ENCODE measurements at places on chromosomes 6 and 20. TPM values are rescaled to one million over a fixed set of nuclear protein-coding genes. Genes with fewer than 3 reads are reported as not detected.

DNA sequence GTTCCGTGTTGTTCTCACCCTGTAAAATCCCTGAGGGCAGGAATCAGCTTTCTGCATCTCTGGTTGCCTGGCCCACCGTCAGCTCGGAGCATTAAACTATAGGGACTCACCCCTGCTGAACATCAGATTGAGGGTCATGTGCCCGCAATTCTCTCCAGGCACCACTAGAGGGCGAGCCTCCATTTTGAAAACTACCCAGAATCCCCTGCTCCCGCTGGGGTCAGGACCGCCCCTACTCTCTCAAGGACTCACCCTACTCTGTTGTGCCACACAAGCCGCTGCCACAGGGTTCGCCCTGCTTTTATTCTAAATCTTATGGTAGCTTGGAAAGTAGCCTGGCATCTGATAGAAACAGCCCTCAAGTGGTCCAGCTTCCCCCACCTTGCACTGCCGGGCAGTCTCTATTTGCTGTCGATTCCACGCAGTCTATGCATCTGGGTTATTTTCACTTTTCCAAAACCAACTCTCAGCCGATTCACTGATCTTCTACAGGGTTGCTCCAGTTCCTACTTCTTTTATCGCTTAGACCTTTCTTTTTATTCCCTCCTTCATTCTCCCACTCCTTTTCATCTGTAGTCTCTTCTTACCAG is 244.1 kb upstream of the QKI start:
- no peak overlapping the region for H3K27ac ChIP-seq
- no peaks in the 10 kb centered on the region for H3K27me3 ChIP-seq
- no peak overlapping the region for H3K4me3 ChIP-seq
- no peak for DNase-seq
- H3K4me1 ChIP-seq = no peaks in the 10 kb centered on the region
- no peaks in the 10 kb centered on the region for H3K36me3 ChIP-seq

GRCh38 chr20:51584116-51584515 is 41.6 kb upstream of the NFATC2 start:
- no peaks in the 10 kb centered on the region for H3K4me1 ChIP-seq
- H3K27me3 ChIP-seq = no peaks in the 10 kb centered on the region
- DNase-seq = no peak
- no peak overlapping the region for H3K27ac ChIP-seq
- no peaks in the 10 kb centered on the region for H3K36me3 ChIP-seq
- H3K4me3 ChIP-seq = no peak overlapping the region

GRCh38 chr6:7894262-7895124 is 16.1 kb downstream of the TXNDC5 start:
- H3K27me3 ChIP-seq = no peaks in the 10 kb centered on the region
- H3K27ac ChIP-seq = no peak overlapping the region
- no peak for DNase-seq
- peaks cover 69% of the 10 kb centered on the region for H3K36me3 ChIP-seq
- H3K4me1 ChIP-seq = no peaks in the 10 kb centered on the region

Gene RIMS1
- 3.5 TPM for total RNA-seq

Gene TNXB
- 210 TPM for total RNA-seq

Data from thoracic aorta (tissue), 2 donors.